Endothelial cell (in vitro differentiated cells): ENCODE measurements at places on chromosomes 6 and 20.

DNA sequence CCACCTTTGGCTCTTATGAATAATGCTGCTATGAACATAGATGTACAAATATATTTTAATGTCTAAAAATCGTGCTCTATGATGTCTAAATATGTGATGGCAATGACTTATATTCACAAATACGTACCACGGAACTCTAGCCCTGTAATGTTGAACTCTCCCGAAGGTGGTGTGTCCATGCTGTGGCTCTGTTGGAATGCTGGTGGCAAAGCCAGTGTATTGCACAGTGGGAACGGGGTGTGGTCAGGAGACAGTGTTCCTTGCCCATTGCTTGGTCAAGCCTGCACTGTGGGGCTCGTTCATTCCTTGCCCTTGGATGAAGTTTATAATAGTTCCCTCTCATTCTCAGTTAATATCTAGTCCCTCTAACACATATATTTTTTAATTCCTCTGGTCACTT is 109.6 kb downstream of the MTHFD1L start:
- DNase-seq: no peak

GRCh38 chr20:19624221-19624965 is 133.7 kb upstream of the RIN2 start:
- no peak for DNase-seq

DNA sequence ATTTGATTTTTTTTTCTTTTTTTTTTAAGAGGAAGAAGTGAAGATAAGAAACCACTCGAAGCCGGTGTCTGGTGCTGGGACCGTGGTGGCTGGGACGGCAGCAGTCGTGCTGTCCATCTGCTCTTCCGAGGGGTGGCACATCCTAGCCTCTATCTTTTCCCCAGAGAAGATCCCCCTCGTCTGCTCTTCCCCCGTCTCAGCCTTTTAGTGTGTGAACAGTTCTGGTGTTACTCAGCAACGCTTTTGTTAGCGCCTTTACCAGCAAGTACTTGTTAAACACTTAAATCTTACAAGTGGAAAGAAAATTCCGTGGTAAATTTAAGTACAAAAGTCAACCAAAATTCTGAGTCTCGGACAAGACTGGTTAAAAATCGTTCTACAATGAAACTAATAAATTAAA is 90.1 kb downstream of the RSPH3 start:
- DNase-seq: no peak

DNA sequence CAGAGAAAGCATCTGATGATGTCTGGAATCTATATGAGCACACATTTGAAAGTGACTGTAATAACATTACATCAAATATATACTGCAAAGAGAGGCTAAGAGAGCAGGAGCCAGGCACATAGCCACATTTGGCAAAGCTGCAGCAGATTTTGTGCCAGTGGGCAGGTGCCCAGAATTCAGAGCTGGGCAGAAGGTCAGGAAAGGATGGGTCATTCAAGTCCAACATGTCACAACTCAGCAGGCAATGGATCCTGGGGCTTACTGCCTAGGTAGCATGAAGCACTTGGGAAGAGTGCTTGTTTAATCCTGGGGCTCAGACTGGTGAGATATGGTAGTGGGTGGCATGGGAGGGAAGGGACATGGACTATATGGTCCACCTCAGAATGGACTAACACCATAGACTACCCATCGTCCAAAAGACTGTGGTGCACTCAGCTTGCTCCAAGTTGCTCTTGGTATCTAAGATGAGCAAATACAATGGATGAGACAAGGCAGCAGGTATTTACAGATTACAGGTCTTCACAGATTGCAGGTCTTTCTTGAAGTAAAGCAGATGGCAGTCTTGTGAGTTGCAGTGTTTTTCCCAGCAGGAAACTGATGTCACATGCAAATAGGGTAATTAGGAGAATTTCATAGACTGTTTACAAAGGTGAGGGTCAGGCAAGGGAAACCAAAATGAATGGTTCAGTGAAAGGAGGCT is 31.2 kb upstream of the SHLD1 start:
- no peak for DNase-seq

GRCh38 chr6:37486121-37486839 is 13.4 kb downstream of the CCDC167 start:
- no peak for DNase-seq
